HS-5 (cell line): ENCODE measurements at places on chromosomes 12 and 14.

- DNase-seq: no peak
Measured at GRCh38 chr14:101461891-101462290, 99.4 kb upstream of the DIO3 start.

GRCh38 chr14:92464156-92464555 lies 49.4 kb upstream of the RIN3 start:
- no peak for DNase-seq

DNA sequence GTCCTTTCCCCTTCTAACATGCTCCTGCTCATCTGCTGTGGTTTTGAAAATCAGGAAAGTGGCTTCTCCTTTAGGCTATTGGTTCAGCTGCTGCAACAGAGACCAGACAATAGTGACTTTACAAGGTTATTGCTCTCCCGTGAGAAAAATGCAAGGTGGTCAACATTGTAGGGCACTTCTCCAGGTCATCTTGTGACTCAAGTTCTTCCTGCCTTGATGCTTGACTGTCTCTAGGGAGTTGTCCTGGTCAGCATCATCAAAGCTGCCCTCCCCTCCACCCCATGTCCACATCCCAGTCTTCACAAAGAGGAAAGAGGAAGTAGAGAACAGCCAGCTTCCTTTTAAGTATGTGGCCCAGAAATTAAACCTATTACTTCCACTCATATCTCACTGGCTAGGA lies 3.9 kb upstream of the TMEM63C start:
- no peak for DNase-seq

DNA sequence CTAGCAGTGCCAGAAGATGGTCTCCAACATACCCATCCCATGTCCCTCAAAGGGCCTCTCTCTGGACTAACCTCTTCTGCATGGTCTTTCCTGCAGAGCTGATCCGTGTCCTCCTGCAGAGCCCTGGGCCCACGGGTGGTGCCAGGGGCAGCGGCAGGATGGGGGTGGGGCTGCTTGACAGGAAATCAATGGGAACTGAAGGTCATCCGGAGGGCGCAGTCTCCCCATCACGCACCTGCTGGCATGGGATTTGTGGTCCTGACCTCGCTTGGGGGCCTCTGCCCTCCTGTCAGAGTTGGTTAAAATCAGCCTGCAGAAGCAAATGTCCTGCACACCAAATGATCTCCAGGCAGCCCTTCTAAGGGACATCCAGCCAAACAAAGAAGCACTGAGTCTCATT lies 110.2 kb downstream of the DPF3 start:
- no peak for DNase-seq

GRCh38 chr14:73248108-73248868 lies 11.0 kb downstream of the PAPLN start:
- no peak for DNase-seq

GRCh38 chr14:66442953-66443571 lies 43.1 kb upstream of the CCDC196 start:
- DNase-seq: no peak

DNA sequence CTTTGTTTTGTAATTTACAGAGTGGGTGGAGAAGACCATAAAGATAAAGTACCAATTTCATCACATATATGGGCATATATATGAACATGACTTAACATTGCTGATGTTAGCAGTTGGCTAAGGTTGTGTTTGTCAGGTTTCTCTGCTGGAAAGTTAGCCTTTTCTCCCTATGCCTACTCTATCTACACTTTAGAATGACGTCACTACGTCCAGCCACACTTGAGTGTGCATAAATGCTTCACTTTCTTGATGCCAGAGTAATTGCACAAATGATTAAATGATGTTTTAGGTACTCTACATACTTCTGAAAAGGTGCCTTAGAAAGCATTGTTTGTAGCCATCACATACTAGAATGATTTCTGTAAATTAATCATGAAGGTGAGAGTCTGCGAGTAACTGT lies 759.2 kb upstream of the MGAT4C start:
- DNase-seq: no peak

- DNase-seq: no peak
Measured at GRCh38 chr12:13093848-13094220, 9.6 kb downstream of the GSG1 start.

GRCh38 chr14:89807151-89807550 lies 147.4 kb downstream of the EFCAB11 start:
- no peak for DNase-seq

GRCh38 chr14:74038020-74038859 lies 19.1 kb downstream of the BBOF1 start:
- peak; percentile 34 for DNase-seq

- DNase-seq: no peak
Measured at GRCh38 chr14:81963846-81964245, 430.2 kb upstream of the SEL1L start.

DNA sequence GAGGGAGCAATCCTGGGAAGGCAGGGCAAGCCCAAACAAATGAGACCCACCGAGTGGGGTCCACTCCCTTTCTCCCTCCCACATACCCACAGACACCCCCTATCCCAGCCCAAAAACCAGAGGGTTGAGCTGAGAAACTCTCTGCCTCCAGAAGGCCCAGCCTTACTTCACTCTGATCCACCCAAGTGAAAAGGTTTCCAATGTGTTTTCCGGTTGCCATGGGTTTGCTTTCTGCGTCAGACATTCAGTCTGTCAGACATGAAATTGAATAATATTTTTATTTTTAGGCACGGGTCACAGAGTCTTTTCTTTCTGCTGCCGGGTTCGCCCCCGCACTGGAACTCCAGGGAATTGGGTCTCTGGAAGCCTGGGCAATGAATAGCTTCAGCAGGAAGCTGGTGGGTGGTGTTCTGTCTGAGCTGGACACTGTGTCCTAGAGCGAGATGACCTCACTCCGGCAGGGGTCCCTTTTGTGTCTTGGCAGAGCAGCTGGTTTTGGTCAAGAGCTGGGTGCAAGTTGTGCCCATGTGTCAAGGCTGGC lies 69.8 kb upstream of the CLMN start:
- DNase-seq: no peak

GRCh38 chr12:49683599-49684309 lies 23.5 kb downstream of the FMNL3 start:
- no peak for DNase-seq

DNA sequence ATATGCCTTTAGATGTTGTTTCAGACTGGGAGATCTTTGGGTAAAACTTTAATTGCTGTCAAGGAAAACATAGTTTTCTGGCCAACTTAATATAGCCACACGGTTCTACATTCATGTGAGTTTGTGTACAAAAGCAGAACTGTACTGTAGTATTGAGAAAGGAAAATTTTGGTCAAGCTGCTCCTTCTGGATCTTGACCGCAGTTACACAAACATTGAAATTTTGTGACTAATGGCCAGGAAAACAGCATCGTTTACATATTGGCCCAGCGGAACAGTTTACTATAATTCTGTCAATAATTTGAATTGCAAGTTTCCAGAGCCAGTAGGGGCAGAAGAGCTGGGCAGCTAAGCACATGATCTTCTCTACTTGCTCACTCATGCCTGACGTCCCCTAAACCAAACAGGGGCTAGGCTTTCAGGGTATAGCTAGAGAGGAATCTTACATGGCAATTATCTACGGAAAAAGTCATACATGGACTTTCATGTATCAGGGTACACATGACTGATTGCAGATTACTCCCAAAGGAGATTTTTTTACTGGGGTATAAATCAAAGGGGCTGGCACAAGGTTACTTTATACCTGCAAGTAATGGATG lies 11.4 kb upstream of the ART4 start:
- DNase-seq: no peak

GRCh38 chr12:88375306-88376305 lies 204.7 kb downstream of the KITLG start:
- DNase-seq: no peak

- no peak for DNase-seq
Measured at GRCh38 chr12:31007636-31008175, 66.0 kb upstream of the DDX11 start.

- DNase-seq: no peak
Measured at GRCh38 chr12:121718653-121719239, 6.2 kb downstream of the TMEM120B start.

DNA sequence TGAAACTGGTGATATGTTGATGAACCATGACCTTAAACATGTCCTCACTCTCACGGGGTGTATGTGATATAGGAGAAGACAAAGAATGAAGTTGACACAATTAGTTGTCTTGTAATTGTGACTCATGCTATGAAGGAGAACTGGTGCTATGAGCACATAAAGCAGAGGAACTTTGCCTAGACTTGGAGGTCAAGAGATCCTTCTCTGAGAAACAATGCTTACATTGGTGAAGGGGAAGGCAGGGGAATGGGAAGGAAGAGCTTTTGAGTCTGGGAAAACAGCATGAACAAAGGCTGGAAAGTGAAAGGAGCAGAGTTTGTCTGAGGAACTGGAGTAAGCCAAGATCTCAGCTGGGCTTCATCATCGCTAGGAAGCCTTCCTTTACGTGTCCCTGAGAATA lies 83.2 kb downstream of the MYRFL start:
- DNase-seq: no peak

- DNase-seq: no peak
Measured at GRCh38 chr14:68235011-68235410, 415.4 kb downstream of the RAD51B start.

DNA sequence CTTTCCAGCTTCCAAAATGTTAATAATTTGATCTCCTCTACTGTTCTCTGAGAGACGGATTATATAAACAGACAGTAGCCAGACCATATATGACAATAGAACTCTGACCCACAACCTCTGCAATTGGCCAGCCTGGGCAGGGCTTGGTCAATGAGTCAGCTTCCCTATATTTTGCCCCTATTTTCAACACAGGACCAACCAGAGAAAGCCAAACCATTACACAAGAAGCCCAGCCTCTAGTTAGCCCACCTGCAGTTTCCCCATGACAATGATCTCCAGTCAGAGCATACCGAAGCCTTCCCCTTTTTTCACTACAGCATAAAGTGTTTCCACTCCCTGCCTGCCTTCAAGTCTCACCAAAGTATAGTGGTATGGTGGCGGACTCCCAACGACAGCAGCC lies 7.6 kb upstream of the EXD2 start:
- DNase-seq: no peak

- no peak for DNase-seq
Measured at GRCh38 chr14:53278602-53279506, 125.7 kb upstream of the DDHD1 start.
